ENCODE measurements at places on chromosomes 13 and 19.
A peak's percentile ranks its signal among the peaks of the same experiment; 100 is the strongest.

GRCh38 chr13:29946093-29946492 is 95.7 kb upstream of the UBL3 start:
- no peak for DNase-seq

DNA sequence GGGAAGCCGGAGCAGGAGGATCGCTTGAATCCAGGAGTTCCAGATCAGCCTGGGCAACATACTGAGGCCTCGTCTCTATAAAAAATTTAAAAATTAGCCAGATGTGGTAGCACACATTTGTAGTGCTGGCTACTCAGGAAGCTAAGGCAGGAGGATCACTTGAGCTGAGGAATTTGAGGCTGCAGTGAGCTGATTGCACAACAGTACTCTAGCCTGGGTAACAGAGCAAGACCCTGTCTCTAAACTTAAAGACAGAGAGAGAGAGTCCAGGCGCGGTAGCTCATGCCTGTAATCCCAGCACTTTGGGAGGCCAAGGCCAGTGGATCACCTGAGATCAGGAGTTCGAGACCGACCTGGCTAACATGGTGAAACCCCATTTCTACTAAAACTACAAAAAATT is 4.4 kb downstream of the IFNL3 start:
- no peak for DNase-seq

GRCh38 chr19:8363803-8364771 is at the start of gene ANGPTL4:
Gene ANGPTL4 (plus strand): TSS chr19:8364155. CDS start chr19:8364322, 167 bp downstream.
- peak; percentile 85 for DNase-seq

DNA sequence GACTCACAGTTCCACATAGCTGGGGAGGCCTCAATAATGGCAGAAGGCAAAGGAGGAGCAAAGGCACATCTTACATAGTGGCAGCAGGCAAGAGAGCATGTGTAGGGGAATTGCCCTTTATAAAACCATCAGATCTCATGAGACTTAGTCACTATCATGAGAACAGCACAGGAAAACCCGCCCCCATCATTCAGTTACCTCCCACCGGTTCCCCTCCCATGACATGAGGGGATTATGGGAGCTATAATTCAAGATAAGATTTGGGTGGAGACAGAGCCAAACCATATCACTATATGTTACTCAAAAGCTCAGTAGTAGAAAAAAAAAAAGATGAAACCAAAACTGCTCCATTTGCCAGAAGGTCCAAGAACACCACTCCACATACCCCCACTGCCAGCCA is 58.5 kb downstream of the DNAJC15 start:
- no peak for DNase-seq

- DNase-seq = no peak
These were observed 380.4 kb downstream of the OLFM4 start for GRCh38 chr13:53408847-53409568.

- DNase-seq = peak; percentile 23
These were observed 9.2 kb upstream of the ATP12A start for GRCh38 chr13:24670961-24671381.

DNA sequence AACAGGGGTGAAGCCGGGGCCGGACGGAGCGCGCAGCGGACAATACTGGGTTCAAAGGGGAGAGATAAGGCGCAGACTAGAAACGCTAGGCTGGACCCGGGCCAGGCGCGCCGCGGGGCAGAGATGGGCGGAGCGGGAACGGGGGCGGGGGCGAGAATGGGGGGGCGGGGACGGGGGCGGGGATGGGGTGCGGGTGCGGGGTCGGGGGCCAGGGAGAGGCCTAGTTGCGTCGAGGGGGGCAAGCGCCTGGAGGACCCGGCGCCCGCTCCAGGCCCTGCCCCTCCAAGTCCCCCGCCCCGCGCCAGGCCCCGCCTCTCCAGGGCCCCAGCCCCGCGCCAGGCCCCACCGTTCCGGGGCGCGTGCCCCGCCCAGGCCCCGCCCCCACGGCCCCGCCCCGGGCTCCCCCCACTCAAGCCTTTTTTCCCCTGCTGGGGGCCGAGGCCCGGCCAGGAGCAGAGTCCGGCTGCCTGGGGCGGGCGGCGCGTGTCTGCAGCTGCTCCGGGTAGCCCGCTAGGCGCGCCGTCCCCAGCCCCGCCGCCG is at the start of gene CERS4:
CERS4 (plus strand) TSS at position 449 of the 540 bp plus-strand sequence. CDS start 41,707 bp downstream, outside the sequence.
- DNase-seq = no peak

DNA sequence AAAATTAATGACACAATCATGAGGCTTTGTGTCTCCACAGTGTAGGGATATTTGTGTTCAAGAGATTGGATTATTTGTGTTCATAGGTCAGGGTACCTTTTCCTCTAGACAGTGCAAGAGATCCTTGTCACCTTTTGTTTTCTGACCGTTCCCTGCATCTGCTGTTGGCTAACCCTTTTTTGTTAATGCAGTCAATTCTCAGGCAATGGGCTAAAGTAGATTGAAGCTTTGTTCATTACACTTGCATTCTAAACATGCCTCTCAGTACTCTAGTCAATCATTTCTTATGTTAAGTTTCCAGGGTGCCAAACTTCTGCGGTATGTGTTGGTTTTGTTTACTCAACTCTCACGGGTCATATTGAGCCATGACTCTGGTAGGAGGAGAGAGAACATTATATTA is 1.8 kb upstream of the MED4 start:
- no peak for DNase-seq

DNA sequence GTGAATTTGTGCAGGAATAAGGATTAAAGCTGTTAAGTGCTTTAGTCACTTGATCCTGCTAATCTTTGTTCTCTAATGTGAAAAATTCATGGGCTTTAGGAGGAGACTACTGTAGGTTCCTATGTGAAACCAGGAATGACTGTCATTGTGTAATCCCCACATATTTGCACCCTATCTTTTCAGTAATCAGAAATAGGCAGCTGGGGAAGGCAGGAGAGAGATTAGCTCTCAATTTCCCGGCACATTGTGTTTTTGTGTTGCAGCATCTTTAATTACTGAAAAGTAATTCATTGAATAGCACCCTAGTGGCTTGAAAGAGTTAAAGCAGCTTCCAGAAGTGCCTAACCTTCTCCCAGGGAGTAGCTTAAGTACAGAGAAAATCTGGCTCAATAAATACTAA is 282.9 kb downstream of the OLFM4 start:
- no peak for DNase-seq

DNA sequence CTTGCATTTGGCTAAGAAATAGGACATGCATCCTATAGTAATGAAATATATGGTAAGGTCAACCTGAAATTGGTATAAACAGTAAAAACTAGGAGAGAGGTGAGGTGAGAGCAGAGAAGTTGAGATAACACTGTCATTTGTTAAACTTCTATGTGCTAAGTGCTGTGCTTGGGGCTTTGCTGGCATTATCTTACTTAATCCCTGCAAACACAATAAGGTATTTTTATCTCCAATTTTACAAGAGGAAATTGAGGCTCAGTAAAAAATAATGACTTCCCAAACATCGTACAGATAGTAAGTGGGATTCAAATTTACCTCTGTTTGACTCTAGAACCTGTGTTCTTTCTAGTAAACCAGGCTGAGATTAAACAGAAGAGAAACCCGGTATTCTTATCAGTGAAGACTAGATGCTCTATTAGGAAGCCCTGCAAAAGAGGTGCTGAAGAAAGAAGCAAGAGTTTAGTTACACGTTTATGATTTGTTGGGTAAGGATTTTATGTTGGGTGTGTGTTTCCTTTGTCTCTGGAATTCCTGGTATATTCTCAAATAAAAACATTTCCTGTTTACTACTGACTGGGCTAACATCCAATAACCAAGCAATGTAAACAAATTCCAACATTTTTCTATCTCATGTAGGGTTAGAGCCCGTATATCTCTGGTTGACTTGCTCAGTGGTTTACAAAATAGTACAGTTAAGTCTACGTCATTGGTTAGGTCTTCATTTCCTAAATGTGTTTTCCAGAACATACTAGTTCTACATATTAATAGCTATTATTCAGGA is 137.3 kb upstream of the FNDC3A start:
- no peak for DNase-seq

GRCh38 chr13:28650284-28650683 is 8.6 kb upstream of the POMP start:
- DNase-seq = no peak

GRCh38 chr13:45142440-45143345 is 22.4 kb downstream of the GTF2F2 start:
- DNase-seq = peak; percentile 49

- DNase-seq = peak; percentile 53
These were observed 243.1 kb upstream of the NBEA start for GRCh38 chr13:34698945-34699344.

- DNase-seq = peak; percentile 25
These were observed 29.7 kb downstream of the GPX4 start for GRCh38 chr19:1133471-1133929.

DNA sequence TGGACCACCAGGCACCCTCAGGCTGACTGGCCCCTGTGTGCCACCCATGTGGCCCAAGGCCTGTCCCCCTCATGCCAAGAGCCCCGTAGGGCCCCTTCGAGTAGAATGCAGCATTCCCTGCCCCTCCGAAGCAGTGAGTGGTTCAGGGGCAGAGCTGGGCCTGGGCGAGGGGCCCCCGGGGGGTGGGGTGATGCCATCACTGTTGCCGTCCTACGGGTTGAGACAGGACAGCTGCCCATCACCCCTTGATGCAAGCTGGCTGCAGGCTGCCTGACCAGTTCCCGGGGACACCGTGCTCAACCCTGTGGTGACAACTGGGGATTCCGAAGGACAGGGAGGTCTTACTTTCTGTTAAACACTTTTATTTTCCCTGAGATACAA is 4.7 kb downstream of the SBNO2 start:
- no peak for DNase-seq

GRCh38 chr13:51453207-51453958 is 547 bp upstream of the INTS6 start:
- DNase-seq = no peak

All from LHCN-M2 (cell line).